ENCODE measurements at places on chromosomes 7 and 10.
A peak's percentile ranks its signal among the peaks of the same experiment; 100 is the strongest.

- no peak for DNase-seq
These were observed 20.4 kb downstream of the CCNY start for GRCh38 chr10:35356725-35357092.

DNA sequence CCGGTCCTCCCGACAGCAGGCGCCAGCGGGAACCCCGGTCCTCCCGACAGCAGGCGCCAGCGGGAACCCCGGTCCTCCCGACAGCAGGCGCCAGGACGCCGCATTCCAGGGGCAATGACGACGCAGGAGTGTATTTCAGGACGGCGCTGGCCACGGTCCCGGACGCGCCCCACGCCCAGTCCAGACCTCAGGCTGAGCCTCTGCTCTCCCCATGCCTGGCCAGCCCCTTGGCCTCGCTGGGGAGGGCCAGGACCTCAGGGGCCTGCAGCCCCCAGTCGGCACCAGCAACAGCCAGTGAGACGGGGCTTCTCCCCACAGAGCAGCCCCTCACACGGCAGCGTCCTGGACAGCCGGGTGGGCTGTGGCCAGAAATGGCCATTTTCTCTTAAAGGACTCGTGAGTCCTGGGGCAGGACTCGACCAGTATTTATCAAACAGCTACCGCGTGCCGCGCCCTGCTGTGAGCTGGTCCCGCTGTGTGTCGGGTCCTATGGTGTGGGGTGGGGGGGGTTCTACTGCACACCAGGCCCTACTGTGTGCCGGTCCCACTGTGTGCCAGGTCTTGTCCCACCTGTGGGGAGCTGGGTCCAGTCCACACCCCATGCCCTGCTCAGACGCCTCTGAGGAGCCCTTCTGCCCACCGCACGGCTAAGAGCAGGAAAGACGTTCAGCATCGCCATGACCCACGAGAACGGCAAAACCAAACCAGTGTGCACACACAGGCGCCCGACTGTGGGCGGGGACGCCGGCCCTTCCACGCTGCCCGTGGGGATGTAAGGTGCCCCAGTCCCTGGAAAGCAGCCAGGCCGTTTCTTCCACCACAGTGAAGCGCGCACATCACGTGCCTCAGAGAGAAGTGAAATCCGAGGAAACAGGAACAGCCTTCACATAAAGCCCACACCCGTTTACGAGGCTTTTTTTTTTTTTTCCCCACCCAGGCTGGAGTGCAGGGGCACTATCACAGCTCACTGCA is 33.3 kb downstream of the GET4 start:
- no peak for DNase-seq

DNA sequence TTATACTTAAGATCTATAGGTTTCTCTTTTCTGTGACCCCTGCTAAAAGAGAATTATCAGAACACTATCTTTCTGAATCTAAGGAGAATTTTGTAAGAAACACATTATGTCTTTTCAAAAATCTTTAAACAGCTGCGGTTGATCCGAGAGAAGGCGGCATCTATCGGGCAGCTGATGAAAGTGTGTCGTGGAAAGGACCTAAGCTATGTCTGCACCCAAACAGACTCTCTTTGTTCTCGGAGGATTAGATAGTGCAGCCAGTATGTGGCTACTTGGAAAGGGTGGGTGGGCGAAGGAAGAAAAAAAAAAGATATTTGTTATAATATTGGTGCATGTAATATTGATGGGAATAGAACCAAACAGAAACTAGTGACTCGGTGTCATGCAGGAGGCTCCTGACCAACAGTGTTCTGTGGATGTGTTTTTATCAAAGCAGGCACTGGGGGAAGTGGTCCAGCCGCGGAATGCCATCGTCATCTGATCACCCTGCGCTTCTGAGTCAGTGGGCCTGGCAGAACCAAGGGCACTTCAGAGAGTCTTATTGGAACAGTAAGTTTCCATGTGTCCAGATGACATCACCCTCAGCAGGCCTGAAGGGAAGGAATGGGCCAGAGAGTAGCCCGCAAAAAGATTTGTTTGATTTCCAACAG is 509.7 kb upstream of the AKR1E2 start:
- DNase-seq: peak; percentile 64

DNA sequence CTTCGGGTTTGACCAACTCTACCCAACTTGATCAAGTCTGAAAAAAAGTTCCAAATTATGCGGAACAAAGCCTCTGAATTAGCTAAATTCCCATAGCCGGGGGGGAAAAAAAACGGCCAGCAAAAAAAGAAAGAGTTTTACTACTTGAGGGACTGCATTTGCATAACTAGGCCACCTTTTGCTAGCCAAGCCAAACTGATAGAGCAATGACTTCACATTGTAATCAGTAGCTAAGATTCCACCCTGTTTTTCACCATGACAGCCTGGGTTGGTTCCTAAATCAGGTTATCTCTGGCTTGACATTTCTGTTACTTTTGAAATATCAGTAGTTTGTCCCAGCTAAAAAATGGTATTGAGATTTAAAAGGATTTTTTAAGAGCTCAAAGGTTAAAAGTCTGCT is 31.4 kb upstream of the CREB3L2 start:
- no peak for DNase-seq

DNA sequence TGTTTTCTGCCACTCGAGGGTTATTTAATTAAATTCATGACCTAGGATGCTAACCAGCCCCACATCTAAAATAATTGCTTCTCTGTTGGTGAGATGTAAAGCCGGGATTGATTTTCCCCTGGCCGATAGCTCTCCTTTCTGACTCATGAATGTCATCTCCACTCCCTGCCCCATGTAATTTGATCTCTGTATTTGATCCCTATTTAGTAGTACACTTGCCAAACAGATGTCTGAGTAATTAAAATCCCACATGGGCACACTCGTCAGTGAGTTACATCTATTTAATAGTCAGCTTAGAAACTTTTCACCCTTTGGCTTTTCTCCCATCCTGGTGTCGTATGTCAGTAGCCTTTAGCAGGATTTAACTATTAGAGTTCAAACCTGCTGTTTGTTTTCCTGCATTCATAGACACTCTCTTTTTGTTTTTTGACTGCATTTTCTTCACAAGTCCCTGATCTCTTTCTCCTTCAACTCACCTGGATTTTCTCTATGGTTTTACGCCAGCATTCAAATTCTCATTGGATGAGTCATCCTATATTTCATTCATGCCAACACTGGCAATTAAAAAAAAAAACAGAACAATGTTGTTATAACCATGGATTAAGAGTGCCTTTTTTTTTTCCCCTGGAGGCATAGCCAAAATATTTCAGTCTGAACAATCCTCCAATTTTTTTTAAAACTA is 82.7 kb downstream of the SPAG6 start:
- DNase-seq: peak; percentile 83

DNA sequence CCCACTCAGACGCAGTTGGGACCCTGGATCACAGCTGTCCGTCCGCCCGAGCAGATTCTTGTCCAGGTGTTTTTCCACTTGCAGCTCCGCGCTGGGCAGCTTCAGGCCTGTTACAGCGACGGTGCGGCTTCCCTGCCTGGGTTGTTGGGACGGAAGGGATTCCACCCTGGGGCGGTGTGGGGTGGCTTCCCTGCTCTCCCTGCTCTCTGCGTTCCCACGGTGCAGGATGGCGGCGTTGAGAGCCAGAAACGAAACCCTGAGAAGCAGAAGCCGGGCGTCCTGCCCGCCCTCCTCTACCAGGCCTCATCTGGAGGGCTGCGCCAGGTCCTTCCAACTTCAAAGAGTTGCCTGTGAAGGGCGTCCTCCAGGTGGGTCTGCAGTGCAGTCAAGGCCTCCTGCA is 194.4 kb downstream of the ADARB2 start:
- no peak for DNase-seq

- DNase-seq: peak; percentile 76
These were observed 8.0 kb upstream of the EPHA1 start for GRCh38 chr7:143416565-143417149.

- DNase-seq: no peak
These were observed 595.0 kb downstream of the ARL4A start for GRCh38 chr7:13282377-13282980.

- no peak for DNase-seq
These were observed 176.9 kb upstream of the AOAH start for GRCh38 chr7:36900988-36901710.

DNA sequence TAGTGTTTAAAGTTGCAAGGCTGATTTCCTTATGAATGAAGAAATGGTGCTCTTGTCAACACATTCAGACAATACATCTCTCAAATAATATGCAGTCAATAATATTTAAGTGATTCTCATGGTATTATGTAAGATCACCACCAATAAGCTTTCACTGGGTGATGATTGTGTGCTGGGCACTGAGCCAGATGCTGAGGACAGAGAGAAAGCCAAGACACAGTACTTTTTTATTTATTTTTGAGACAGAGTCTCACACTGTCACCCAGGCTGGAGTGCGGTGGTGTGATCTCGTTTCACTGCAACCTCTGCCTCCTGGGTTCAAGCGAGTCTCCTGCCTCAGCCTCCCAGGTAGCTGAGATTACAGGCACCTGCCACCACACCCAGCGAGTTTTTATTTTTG is 130.6 kb upstream of the LSM8 start:
- no peak for DNase-seq
